ENCODE measurements at places on chromosomes 2 and 18. TPM values are rescaled to one million over a fixed set of nuclear protein-coding genes. Genes with fewer than 3 reads are reported as not detected.

CAVIN2 gene
- 93.9 TPM for total RNA-seq

LGALSL gene
- total RNA-seq: 8.1 TPM

SIX2 gene
- total RNA-seq: 0.91 TPM

ZNF892 gene
- 4.0 TPM for total RNA-seq

KCNG2 gene
- not detected for total RNA-seq

CRYGD gene
- not detected for total RNA-seq

HIBCH gene
- total RNA-seq: 24.5 TPM

TMEFF2 gene
- 0.16 TPM for total RNA-seq

HTRA2 gene
- 26.6 TPM for total RNA-seq

SLC38A11 gene
- 0.33 TPM for total RNA-seq

ACSL3 gene
- total RNA-seq: 50.1 TPM

NRP2 gene
- 7.6 TPM for total RNA-seq

WDR54 gene
- total RNA-seq: 2.9 TPM

SP5 gene
- total RNA-seq: 0.44 TPM

EDAR gene
- total RNA-seq: 0.33 TPM

FIGN gene
- total RNA-seq: 12.9 TPM

ELAC1 gene
- total RNA-seq: 5.2 TPM

EMILIN1 gene
- 18.4 TPM for total RNA-seq

DNA sequence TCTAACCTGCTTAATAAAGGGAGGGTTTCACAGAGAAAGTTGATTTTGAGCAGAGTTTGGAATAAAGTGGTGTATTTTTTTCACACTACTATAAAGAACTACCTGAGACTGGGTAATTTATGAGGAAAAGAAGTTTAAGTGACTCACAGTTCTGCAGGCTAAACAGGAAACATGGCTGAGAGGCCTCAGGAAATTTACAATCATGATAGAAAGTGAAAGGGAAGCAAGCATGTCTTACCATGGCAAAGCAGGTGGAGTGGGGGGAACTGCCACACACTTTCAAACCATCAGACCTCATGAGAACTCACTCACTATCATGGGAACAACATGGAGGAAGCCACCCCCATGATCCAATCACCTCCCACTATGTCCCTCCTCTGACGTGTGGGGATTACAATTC, 546.7 kb downstream of the EPHA4 start:
- H3K27ac ChIP-seq: no peak overlapping the region
- DNase-seq: no peak

GRCh38 chr2:62458671-62459081, 47.3 kb downstream of the TMEM17 start:
- H3K4me1 ChIP-seq: peaks cover 21% of the 10 kb centered on the region
- peaks cover 19% of the 10 kb centered on the region for H3K27me3 ChIP-seq
- H3K36me3 ChIP-seq: no peaks in the 10 kb centered on the region

DNA sequence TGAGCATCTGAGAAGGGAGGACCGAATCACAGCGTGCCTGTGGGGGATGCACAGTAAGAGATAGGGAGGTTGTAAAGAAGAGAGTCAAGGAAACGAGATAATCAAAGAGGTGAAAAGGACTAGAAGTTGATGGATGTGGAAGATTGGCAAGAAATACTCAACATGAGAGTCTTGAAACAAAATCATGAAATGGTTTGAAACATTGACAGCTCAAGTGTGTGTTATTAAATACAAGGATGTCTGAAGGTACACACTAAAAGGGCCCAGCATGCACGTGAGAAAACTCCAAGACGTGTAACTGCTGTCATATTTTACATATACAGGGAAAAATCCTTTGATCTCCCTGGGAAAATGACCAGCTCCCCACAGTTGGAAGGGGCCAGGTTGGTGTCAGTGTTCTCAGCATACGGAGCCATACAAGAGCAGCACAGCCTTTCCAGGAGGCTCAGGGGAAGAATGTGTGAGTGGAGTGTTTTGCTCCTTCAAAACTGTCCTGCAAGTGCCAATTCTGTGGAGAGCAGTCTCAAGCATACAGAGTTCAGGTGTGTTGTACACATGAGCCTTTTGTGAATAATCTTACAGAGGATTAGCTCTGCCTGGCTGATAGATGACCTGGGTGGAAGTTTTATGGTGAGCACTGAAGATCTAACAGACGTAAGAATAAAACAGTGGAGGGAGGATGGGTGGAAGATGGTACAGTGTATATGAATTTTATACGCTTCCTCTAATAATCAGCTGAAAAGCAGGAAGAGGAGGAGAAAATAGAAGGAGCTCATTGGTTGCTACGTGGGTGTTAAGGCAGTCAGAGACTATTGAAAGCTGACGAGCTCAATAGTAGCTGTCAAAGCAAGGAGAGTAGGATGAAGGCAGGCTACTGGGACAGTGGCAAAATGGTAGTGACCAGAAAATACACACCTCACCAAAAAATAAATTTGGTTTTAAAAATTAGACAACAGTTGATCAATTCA, 126.8 kb downstream of the ATP9B start:
- H3K27ac ChIP-seq: no peak overlapping the region
- no peaks in the 10 kb centered on the region for H3K27me3 ChIP-seq
- DNase-seq: no peak
- H3K36me3 ChIP-seq: peaks cover 21% of the 10 kb centered on the region
- no peak overlapping the region for H3K4me3 ChIP-seq
- no peaks in the 10 kb centered on the region for H3K4me1 ChIP-seq

GRCh38 chr2:68178432-68178831, 20.7 kb downstream of the PNO1 start:
- H3K36me3 ChIP-seq: peaks cover 57% of the 10 kb centered on the region
- DNase-seq: no peak
- no peak overlapping the region for H3K4me3 ChIP-seq
- no peak overlapping the region for H3K27ac ChIP-seq

DNA sequence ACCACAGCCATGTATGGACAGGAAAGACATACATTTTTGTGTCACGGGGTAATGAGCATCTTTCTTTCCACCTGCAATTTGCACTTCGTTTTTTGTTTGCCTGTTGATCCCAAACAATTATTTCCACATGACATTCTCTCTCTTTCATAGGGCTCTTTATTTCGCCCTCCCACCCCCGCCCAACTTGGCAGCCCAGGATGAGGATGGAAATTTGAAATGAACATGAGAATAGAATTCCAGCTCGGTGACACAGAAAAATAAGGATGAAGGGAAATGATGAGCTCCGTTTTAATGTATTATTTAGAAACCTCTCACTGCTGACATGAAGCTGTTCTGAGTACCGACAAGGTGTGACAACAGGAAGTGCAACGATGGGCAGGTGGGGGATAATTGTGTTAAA, 443.3 kb downstream of the SOCS6 start:
- H3K4me1 ChIP-seq: no peaks in the 10 kb centered on the region
- no peaks in the 10 kb centered on the region for H3K36me3 ChIP-seq
- DNase-seq: no peak
- H3K4me3 ChIP-seq: no peak overlapping the region
- no peaks in the 10 kb centered on the region for H3K27me3 ChIP-seq

DNA sequence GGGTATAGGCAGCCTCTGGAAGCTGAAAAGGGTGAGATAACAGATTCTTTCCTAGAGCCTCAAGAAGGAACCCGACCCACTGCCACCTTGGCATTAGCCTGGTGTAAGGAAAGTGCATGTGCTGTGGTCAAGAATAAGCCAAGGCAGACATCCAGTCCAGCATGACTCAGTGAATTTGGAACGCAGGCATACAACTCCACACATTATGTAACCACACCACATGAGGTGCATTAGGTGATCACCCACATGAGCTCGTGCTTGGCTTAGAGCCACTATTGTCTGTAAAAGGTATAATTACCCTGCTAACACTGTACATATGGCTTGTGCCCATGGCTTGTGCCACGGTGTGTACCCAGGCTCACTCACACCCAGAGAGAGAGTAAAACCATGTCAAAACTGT, 583.7 kb upstream of the HNMT start:
- H3K36me3 ChIP-seq: no peaks in the 10 kb centered on the region
- no peak overlapping the region for H3K27ac ChIP-seq
- DNase-seq: no peak
- H3K4me1 ChIP-seq: no peaks in the 10 kb centered on the region
- H3K27me3 ChIP-seq: no peaks in the 10 kb centered on the region

DNA sequence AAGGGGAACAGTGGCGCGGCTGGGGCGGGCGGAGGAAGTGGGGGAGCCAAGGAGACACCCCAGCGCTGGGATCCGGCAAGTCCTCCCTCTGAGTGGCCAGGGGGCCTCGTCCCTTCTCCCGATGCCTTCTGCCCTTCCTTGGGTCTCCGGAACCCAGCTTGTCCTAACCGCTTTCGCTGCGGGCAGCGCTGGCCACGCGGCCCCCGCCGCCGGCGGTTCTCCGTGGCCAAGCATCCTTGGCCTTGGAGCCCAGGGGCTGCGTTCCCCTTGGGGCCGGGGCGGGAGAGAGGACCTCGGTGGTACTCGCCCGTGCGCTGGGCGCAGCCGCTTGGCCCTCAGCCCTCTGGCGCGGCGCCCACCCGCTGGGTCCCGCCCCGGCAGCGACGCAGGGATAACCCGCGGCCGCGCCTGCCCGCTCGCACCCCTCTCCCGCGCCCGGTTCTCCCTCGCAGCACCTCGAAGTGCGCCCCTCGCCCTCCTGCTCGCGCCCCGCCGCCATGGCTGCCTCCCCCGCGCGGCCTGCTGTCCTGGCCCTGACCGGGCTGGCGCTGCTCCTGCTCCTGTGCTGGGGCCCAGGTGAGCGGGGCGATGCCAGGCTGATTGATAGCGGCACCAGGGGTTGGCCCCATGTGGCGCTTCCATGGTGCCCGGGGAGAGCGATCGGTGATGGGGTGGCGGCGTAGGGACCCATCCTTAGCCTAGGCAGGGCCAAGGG, 128.7 kb downstream of the UXS1 start:
- H3K4me3 ChIP-seq: peak overlapping the region; percentile 62
- peaks cover 14% of the 10 kb centered on the region for H3K4me1 ChIP-seq
- H3K27ac ChIP-seq: no peak overlapping the region
- H3K27me3 ChIP-seq: peaks cover 15% of the 10 kb centered on the region
- H3K36me3 ChIP-seq: no peaks in the 10 kb centered on the region

- peaks cover 15% of the 10 kb centered on the region for H3K4me1 ChIP-seq
- H3K4me3 ChIP-seq: no peak overlapping the region
- H3K27ac ChIP-seq: no peak overlapping the region
- DNase-seq: no peak
These were observed 20.2 kb upstream of the DARS1 start for GRCh38 chr2:136005462-136006196.

- H3K27me3 ChIP-seq: no peaks in the 10 kb centered on the region
- no peak for DNase-seq
- no peaks in the 10 kb centered on the region for H3K36me3 ChIP-seq
- H3K27ac ChIP-seq: no peak overlapping the region
These were observed 238.8 kb downstream of the TPGS2 start for GRCh38 chr18:36589857-36590543.

DNA sequence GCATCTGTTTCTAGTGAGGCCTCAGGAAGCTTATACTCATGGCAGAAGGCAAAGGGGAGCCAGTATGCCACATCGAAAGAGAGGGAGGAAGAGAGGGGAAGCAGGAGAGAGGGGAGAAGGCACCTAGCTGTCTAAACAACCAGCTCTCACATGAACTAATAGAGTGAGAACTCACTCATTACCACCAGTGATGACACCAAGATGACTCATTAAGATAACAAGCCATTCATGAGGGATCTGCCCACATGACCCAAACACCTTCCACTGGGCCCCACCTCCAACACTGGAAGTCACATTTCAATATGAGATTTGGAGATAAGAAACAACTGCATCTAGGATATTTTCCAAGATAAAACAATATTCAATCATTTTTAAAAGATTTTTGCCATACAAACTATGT, 753.9 kb upstream of the ZEB2 start:
- no peak for DNase-seq
- H3K36me3 ChIP-seq: no peaks in the 10 kb centered on the region
- no peaks in the 10 kb centered on the region for H3K27me3 ChIP-seq
- H3K27ac ChIP-seq: no peak overlapping the region

- H3K4me1 ChIP-seq: peaks cover 63% of the 10 kb centered on the region
- no peaks in the 10 kb centered on the region for H3K36me3 ChIP-seq
- peak; percentile 35 for DNase-seq
- H3K4me3 ChIP-seq: peak overlapping the region; percentile 93
- H3K27ac ChIP-seq: peak overlapping the region; percentile 98
- H3K27me3 ChIP-seq: no peaks in the 10 kb centered on the region
These were observed 494 bp downstream of the HNRNPLL start for GRCh38 chr2:38602136-38602731.

DNA sequence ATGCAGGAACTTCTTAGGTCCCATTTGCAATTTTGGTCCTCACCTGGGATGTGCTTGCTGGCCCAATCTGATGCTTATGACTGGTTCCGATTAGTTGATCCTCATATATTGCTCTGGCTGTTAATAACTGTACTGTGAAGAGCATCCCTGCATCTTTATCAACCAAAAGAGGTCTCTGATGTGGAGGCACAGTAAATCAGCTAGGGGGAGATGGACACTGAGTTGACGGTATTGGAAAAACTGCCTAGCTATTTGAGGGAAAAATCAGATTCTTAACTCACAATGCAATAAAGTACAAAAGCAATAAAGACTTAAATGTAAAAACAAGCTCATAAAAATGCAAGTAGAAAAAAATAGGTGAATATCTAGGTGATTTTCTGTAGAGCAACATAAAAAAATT, 188.0 kb upstream of the TCF4 start:
- H3K36me3 ChIP-seq: no peaks in the 10 kb centered on the region
- H3K27ac ChIP-seq: peak overlapping the region; percentile 94
- H3K4me3 ChIP-seq: no peak overlapping the region
- peaks cover 37% of the 10 kb centered on the region for H3K4me1 ChIP-seq
- DNase-seq: no peak

DNA sequence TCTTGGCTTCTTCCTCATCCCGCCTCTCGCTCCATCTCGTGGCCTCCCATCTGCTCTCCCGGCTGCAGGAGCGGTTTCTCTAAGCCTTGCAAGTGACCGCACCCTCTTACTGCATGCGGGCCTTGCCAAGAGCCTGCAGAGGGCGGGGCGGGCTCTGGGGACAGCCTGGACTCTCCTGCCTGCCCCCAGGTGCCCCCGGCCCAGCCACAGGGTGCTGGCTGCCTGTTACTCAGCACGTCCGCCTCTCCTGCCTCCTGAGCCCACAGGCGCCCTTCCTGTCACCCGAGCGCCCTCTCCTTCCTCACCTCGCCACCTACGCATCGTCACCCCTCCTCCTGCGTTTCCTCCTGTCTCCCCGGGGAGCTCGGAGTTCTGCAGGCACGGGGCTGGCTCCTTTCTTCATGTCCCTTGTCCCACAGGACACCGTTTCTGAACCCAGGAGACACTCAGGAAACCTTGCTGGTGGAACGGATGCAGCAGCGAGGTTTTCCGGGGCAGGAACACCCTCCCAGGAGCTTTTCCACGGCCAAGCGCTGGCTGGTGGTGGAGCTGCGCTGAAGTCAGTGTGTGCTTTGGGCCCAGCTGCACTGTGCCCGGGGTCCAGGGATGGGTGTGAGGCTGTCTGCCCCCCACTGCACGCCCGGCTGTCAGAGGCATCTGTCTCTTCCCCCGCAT, 28.5 kb downstream of the HPCAL1 start:
- H3K27me3 ChIP-seq: no peaks in the 10 kb centered on the region
- H3K4me3 ChIP-seq: peak overlapping the region; percentile 49

GRCh38 chr18:59866551-59867269, 33.1 kb upstream of the PMAIP1 start:
- H3K27me3 ChIP-seq: peaks cover 61% of the 10 kb centered on the region
- H3K4me3 ChIP-seq: no peak overlapping the region
- DNase-seq: no peak
- H3K27ac ChIP-seq: no peak overlapping the region
- no peaks in the 10 kb centered on the region for H3K4me1 ChIP-seq
